HFFc6 (cell line): ENCODE measurements at places on chromosomes 7 and 10.

GRCh38 chr10:101875068-101875688 is 31.6 kb upstream of the KCNIP2 start:
- no peak for DNase-seq

GRCh38 chr10:109895095-109895818 is 28.1 kb downstream of the XPNPEP1 start:
- DNase-seq: peak; percentile 53

GRCh38 chr10:110836706-110837105 is 35.0 kb upstream of the PDCD4 start:
- DNase-seq: no peak

DNA sequence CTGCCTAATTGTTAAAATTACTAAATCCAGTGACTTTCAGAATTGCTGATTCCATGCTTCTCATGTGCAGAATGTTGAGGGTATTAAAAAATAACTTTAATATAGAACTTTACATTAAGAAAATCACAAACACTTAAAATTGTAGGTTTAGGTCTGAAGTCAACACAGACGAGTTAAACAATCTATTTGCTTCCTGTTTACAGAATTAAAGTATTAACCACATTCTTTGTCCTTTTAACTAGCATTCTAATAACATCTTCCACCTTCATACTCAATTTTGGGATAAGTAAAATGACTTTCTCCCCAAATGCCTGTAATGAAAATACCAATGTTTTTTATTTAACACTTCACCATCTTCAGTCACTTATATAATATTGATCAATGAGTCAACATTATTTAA is 2.2 kb downstream of the ITGB1 start:
- no peak for DNase-seq

DNA sequence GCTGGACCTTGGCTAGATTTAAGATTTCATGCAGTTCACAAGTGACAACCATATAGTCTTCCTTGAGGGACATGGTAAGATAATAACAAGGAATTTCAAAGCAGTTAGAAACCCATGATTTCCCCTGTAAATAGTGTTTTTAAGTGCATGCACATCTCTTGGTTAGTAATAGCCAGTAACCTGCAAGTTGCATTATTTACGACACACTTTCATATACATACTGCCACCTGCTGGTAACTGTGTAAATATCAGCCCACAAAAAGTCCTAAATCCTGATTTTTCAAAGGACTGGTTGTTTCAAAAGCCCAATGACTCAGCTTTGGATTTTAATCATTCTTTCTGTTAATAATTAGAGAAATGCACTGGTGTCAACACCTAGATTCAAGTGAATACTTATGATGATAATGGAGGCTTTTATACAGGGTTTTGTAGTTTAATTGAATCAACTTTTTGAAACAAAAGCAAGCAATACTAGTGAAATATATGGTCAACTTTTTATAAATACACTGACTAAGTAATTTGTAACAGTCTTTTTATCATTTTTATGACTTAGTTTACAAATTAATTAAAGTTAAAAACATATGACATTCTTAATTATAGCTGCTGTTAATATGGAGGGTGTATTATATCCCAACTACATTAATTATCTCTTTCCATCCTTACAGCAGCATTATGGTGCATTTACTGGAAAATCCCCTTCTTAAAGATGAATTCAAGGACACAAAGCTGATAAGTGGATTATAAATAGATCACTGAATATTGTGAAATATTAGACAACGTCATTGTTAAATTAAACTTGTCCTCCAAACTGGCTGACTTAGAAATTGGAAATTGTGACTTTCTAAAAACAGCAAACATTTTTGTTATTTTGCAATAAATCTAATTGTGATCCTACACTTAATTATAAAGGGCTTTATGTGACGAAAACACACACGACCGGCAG is 367.7 kb upstream of the SEMA3D start:
- peak; percentile 76 for DNase-seq

GRCh38 chr7:103336761-103337160 is 7.8 kb downstream of the DNAJC2 start:
- no peak for DNase-seq
